ENCODE measurements at places on chromosomes 4 and X.
A peak's percentile ranks its signal among the peaks of the same experiment; 100 is the strongest.

GRCh38 chr4:10302096-10302495 is 155.1 kb downstream of the ZNF518B start:
- no peak for DNase-seq

DNA sequence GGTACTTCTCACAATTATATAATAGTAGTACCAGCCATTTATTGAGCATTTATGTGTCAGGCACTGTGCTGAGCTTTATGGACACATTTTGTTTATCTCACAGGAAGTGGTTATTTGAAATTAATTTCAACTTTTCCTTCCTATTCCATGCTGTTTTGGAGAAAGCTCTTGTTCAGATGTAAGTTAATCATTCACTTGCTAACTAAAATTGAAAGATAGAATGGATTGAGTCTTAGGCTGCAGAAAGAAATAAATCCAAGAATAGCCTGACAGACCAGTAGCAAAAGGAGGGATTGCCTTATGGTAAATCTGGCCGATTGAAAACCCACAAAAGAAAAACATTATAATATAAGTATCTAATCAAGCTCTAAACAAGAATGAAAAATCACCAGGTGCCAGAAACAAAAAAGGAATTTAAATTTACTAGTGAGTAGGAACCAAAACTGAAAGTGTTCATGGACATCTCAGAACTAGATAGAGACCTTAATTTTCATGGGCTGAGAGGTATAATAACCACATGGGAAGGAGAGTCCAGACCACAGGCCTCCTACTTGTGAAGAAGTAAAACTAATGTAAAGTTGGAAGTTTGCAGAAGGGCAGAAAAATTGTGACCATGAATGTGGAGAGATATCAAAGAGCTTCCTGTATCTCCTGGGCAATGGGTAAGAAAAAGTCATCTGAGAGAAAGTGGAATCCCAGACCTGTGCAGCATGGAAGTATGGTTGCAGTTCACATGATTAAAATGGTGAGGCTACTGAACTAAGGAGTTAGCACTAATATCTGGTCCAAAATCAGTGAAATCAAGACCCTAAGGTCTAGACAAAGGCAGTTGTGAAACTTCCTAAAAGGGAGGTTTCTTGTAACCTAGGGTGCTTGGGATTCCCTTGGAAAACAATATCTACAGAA is 38.0 kb downstream of the RADX start:
- DNase-seq, result no peak

DNA sequence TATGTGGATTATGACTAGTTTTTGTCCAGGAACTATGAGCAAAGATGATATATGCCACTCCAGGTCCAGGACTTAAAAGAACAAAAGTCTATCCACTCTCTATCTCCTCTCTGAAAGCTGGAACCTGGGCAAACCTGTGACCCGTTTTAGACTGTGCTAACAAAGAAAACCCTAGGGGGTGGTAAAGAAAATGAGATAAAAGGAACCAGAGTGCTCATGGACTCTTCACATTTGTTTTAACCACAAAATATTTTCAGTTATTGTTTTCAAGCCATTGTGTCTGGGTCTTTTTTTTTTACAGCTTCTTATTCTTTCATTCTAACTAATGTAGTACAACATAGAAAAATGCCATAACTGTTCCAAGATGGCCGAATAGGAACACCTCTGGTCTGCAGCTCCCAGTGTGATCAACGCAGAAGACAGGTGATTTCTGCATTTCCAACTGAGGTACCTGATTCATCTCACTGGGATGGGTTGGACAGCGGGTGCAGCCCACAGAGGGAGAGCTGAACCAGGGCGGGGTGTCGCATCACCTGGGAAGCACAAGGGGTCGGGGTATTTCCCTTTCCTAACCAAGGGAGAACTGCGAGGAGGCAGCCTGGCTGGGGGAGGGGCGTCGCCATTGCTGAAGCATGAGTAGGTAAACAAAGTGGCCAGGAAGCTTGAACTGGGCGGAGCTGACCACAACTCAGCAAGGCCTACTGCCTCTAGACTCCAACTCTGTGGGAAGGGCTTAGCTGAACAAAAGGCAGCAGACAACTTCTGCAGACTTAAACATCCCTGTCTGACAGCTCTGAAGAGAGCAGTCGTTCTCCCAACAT is 45.1 kb downstream of the CHM start:
- peak; percentile 59 for DNase-seq

GRCh38 chr4:108010167-108010566 is 20.5 kb downstream of the HADH start:
- no peak for DNase-seq

DNA sequence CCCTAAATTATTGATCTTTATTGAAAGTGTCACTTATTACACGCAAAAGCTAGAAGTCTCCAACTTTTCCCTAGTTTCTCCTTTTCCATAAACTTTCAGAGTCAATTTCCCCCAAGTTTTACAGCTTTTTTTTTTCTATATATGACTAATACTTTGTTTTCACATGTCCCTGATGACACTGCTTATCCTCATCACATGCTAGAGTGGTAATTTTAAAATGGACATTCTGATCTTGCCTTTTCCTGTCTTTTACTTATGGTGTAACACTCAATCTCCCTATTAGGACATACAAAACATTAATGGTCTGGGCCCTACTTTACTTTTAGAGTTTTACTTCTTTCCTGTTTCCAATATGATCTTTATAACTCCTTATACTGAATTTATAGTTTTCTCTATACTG is 112.6 kb downstream of the ANK2 start:
- DNase-seq, result no peak

GRCh38 chr4:126435491-126435890 is 1120.7 kb downstream of the FAT4 start:
- DNase-seq, result no peak

- DNase-seq, result no peak
Measured at GRCh38 chr4:18077808-18078207, 56.3 kb upstream of the LCORL start.

GRCh38 chr4:154583677-154584076 is 6.9 kb downstream of the FGA start:
- no peak for DNase-seq

DNA sequence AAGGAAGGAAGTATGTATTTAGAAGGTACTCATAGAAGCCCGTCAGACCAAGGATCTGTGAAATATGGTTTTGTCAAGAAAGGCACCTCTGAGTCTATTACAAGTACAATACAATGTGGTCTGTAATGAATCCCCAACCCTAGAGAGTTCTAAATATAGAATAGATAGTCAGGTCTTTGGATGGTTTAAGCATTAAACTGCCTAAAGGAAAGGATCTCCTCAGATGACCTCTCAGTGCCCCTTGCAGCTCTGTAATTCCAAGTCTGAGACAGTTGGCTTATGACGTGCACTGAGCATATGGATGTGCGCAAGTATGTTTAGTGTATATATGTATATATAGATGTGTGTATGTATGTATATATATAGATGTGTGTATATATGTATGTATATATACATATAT is 62.0 kb downstream of the CCSER1 start:
- DNase-seq, result no peak

DNA sequence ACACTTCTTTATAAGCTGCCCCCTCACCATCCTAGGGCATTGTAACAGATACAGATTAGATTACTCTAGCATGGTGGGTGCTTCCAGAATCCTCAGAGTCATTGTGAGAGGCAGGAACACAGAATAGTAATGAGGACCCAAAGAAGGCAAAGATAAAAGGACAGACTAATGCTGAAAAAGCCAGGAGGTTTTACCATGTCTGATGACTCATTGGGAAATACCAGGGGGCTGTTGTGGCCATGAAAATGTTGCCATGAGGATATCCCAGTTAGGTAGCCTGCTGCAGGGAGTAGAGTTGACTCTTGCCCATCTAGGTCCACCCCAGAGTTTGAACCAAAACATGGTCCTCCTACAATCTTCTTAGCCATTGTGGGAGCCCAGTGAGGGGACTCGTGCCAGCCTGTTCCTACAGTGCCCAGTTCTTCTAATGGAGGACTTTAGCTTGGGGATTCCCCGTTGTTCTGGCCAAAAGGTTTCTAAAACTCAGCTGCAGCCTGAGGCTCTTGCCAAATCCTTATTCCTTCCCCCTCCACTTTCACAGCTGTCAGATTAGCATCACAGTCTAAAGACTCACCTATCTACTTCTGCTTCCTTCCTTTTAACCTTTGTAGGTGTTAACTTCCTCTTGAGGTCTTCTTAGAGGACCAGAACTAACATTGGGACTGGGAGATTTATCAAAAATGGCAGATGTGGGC is 586.0 kb upstream of the AADAT start:
- DNase-seq, result no peak

GRCh38 chrX:72467135-72467534 is 105.5 kb downstream of the HDAC8 start:
- peak; percentile 48 for DNase-seq

GRCh38 chr4:5026371-5026770 is 7.1 kb upstream of the CYTL1 start:
- no peak for DNase-seq

DNA sequence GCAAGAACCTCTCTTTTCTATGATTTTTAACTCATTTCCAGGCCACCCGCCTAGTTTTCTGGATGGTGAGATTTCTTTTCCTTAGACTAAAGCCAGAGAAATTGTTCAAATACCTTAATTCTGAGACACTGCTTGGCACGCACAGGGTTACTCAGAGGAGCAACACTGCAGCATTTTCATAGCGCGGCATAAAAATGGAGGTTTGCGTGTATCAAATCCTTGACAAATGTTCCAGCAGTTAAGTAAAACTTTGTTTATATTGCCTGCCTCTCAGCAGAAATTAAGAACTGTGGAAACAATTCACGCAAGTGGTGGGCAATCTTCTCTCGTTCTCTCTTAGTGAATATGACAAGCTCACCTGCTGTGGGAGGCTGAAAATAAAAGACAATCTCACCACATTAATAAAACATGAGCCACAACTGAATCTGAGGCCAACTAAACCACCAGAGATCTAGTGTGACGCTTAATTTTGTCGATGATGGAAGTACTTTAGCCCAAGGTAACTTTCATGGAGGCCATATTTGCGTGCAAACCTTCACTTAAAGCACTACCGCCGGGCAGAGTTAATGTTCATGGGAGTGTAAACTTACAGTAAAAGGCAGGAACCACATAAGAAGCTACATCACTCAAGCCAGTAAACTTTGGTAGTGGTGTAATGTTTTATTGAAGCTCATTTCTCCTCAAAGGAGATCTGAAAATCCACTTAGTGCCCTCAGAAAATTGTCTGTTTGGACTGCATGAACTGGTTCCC is 894.8 kb upstream of the EPHA5 start:
- DNase-seq, result no peak

DNA sequence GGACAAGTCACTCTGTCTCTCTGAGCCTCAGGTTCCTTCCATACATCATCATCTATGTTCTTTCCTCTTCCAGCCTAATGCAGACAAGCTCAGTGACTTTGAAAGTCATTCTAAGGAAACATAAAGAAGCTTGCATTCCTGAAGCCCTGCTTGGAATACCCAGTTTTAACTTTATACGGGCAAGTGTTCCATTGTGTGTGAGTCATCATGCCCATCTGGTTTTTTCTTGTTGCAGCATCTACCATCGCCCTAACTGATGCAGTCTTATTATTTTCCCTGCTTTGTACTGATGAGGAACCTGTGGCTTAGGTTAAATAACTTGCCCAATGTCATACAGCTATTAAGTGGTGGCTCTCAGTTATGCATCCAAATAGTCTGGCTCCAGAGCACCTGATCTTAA is 177.9 kb upstream of the RAI2 start:
- DNase-seq, result no peak

GRCh38 chr4:187309456-187309855 is 585.8 kb upstream of the FAT1 start:
- no peak for DNase-seq

- DNase-seq, result no peak
Measured at GRCh38 chr4:73348185-73348584, 55.9 kb upstream of the ALB start.

DNA sequence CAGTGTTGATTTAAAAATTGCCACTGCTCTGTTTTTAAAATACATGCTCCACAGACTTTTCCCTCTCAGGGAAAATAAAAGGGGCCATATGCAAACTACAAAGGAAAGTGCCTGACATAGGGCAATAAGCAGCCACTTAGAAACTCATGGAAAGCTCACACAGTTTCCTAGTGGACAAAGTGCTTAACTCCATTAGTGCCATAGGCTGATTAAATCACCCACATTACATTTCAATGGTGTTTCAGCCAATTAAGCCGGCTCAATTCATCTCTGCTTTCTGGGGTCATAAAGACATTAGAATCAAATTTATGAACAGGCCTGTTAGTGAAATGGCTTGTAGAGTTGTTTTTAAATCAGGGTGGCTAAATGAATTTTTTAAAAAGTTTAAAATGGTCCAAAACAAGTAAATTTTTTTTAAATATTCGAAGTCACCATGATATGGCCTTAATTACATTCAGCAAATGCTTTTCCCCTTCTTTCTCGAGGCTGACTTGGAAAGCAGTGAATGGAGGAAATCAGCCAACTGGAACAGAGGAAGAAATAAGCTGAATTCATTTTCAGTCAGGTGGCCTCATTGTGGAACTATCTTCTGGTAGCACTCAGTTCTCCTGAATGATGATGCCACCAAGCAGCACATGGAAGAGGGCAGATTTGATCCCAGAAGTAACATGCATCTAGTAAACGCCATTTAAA is 2305.1 kb upstream of the AGA start:
- no peak for DNase-seq

- no peak for DNase-seq
Measured at GRCh38 chrX:30060718-30061117, 154.6 kb upstream of the MAGEB2 start.

DNA sequence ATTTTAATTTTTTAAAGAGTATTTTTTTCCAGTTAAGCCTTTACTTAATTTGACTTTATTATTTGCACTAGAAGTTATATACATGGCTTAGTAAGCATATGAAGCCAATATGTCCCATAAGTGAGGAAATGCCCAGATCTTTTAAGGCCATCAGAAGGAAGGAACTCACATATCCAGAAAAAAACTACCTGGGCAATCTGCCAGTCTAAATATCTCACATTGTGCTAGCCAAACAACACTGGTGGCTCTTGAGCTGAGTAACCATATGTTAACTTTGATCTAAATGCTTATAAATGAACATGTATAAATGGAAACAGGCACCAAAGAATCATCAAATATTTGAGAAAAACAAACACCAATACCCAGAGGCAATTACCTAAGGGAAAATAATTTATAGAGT is 138.6 kb upstream of the APOOL start:
- DNase-seq, result no peak

- DNase-seq, result no peak
Measured at GRCh38 chr4:75930152-75930551, 10.7 kb downstream of the NAAA start.
